ENCODE measurements at places on chromosomes 3 and 15.

DNA sequence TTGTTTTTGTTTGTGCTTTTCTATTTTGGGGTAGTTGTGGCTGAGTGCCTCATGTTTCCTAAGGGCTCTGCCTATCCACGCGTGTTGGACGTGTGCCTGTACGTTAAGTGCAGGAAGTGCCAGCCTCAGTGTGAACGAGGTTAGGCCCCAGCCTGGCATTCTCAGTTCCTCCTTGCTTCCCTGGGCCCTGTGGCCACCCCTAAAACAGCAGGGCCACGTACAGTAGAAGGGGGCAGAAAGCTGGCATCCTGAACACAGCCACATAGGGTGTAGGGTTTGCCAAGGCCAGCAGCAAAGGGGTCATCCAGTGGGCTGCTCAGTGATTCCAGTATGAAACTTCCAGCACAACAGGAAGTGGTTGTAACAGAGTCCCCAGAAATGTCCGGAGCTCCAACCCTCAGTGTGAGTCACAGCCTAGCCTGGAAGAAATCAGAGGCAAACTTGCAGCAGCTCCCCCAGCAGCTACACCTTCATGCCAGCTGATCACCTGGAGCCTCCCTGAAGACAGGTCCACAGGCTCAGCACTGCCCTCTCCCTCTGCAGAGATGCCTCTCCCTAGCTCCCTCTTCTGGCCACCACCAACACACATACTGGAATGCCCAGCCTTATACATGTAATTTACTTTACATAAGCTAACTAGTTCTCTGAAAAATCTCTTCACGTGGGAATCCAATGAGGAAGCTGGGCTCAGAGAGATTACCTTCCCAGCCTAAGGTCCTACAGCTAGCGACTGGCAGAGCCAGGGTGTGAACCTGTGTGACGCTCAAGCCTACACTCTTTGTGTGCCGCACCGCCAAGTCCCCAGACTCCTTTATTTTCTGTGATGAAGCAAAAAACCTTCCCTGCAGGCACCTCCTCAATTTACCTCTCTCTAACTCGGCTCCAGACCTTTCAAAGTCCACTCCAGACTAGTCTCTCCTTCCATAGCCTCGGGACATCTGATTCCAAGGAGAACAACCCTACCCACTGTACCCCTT is 26.6 kb downstream of the ILDR1 start:
- peak; percentile 80 for DNase-seq

DNA sequence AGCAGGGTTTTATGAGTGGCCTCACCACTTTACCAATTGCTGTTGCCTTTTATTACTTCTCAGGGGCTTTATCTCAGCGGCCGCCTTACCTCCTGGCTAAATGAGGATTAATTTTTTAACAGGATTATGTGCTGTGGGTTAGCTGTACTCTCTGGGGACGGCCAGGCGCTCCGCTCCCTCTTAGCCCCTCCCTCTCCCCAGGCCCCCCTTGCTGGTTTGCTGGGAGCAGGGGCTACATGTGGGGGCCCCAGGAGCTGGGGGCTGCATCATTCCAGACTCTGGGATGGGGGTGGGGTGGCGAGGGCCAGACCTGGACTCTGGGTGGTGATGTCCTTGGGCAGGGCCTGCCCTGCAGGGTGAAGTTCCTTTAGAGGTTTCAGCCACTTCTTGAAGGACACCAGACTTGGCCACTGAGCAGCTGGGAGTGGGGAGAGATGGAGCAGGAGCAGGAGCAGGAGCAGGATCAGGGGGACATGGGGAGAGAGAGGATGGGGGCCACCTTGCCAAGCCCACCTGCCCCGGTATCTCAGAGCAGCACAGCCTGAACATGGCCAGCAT is 196.1 kb downstream of the GOLGA6L6 start:
- DNase-seq, result no peak

GRCh38 chr3:98109807-98110549 is 20.5 kb upstream of the OR5H1 start:
- peak; percentile 9 for DNase-seq

GRCh38 chr15:51621936-51622603 is 501 bp downstream of the DMXL2 start:
- DNase-seq, result peak; percentile 55

- no peak for DNase-seq
These were observed 111.5 kb upstream of the SELENOK start for GRCh38 chr3:54003136-54003535.

DNA sequence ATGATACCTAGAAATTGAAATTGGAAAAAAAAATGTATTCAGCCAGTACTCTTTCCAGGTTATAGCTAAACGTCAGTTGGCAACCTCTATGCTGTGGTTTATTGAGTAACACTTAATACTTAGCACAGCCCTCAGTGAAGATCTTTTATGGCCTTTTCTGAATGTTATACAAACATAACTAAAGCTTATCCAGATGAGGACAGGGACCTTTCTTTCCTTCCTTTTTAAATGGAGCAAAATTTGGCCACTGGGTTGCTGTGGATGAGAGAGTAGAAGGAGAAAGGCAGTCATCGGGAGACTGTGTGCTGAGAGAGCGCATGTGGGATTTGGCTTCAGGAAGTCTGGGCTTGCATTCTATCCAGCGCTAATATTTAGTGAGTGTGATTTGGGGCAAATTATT is 36.1 kb downstream of the IGF1R start:
- DNase-seq, result no peak

DNA sequence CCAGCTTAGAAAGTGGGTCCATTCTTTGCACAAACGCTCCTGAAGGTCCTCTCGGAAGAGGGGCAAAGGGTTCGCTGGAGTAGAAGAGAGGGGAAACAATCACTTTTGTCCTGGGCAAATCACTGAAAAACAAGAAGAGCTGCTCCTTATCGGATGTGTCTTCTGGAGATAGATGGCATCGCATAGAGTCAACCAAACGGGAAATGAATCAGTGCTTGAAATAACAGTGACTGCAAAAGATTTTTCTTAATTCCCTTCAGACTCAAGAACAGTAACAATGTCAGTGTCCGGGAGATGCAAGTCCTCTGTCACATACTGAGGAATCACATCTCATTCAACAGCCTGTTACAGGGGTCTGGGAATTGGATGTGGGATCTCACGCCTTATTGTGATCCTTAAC is 78.8 kb upstream of the PCSK6 start:
- no peak for DNase-seq

GRCh38 chr3:170621256-170621655 is 35.4 kb upstream of the SLC7A14 start:
- no peak for DNase-seq

- DNase-seq, result peak; percentile 68
These were observed 43.0 kb downstream of the VGLL4 start for GRCh38 chr3:11600501-11601282.

- no peak for DNase-seq
These were observed 1465.3 kb upstream of the GBE1 start for GRCh38 chr3:83226751-83227150.

GRCh38 chr3:70933105-70933810 is 620.8 kb upstream of the MDFIC2 start:
- DNase-seq, result no peak

- DNase-seq, result no peak
These were observed 4.5 kb downstream of the CDHR4 start for GRCh38 chr3:49794926-49795905.

- DNase-seq, result no peak
These were observed 16.6 kb downstream of the PARP15 start for GRCh38 chr3:122594025-122594424.

- DNase-seq, result no peak
These were observed 280.0 kb downstream of the IGSF11 start for GRCh38 chr3:118754406-118755252.

DNA sequence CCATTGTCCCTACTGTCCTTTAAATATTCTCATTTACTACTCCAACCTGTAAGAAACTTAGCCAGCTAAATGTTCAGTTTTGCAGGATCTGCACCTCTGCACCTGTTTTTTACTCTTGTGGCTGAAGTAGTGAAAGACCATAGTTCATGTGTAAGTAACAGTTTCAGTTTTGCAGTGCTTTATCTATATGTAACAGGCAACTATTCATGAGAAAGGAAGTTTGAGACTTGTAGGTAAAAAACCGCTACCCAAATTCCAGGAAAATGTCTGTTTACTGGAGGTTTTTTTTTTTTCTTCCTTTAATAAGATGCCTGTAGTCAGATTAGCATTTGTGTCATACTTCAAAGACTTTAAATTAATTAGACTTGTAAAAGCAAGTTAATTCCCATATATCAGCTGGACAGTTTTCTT is 25.4 kb upstream of the MBNL1 start:
- DNase-seq, result no peak

- DNase-seq, result peak; percentile 9
These were observed 453.8 kb upstream of the KCNMB2 start for GRCh38 chr3:178082326-178082906.

GRCh38 chr15:92915766-92916435 is 15.8 kb downstream of the CHD2 start:
- DNase-seq, result no peak
